ENCODE measurements at places on chromosomes 12 and 14.

- no peak for DNase-seq
These were observed at the start of gene BCL2L14 for GRCh38 chr12:12070674-12071656. TSS of gene BCL2L14 (plus strand) at chr12:12070939. CDS start at chr12:12079306, 8,367 bp downstream.

GRCh38 chr12:19771858-19772257 is 332.6 kb downstream of the AEBP2 start:
- DNase-seq, result no peak

GRCh38 chr12:51905471-51906429 is 1.6 kb upstream of the ACVRL1 start:
- no peak for DNase-seq

GRCh38 chr12:32110417-32110816 is 3.8 kb downstream of the BICD1 start:
- no peak for DNase-seq

GRCh38 chr14:93629643-93630042 is 158.6 kb downstream of the PRIMA1 start:
- DNase-seq, result no peak

All from NCI-H446 treated with DMSO at 0.1 percent for 48 hours (cell line).